ENCODE measurements at places on chromosomes 6 and 20.
A peak's percentile ranks its signal among the peaks of the same experiment; 100 is the strongest.

GRCh38 chr6:45423824-45424450, 46.2 kb upstream of the SUPT3H start:
- DNase-seq: no peak

DNA sequence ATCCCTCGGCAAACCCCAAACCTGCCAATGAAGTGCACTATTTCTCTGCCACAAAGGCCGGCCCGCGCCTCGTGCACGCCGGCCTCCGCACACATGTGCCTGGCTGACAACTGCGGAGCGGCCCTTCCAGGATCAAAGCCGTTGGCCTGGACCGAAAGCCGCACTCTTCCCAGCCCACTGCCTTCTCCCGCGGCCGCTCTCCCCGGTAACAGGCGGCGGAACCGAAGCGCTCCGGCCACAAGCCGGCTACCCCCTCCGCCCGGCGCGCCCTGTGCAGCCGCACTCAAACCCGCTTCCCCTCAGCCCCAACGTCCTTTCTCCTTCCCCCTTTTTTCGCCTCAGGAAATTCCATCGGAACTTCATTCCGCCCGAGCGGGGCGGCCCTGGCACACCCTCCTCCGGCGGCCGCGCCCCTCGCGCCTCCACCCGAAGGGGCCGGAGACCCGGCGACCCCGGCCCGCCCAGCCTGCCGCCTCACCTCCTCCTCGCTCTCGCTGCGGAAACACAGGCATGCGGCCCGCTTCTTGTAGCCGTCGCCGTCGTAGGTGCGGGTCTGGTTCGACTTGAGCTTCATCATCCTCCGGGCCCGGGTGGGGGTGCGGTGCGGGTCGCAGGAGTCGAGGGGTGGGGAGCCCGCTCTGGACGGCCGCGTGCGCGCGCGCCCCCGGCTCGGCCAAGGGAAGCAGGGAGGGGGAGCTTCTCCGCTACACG, 528 bp downstream of the NUDT3 start:
- DNase-seq: peak; percentile 26

GRCh38 chr20:23188377-23189169, 102.4 kb upstream of the CD93 start:
- no peak for DNase-seq

- no peak for DNase-seq
Observed at GRCh38 chr6:135944120-135944519, 92.6 kb downstream of the PDE7B start.

DNA sequence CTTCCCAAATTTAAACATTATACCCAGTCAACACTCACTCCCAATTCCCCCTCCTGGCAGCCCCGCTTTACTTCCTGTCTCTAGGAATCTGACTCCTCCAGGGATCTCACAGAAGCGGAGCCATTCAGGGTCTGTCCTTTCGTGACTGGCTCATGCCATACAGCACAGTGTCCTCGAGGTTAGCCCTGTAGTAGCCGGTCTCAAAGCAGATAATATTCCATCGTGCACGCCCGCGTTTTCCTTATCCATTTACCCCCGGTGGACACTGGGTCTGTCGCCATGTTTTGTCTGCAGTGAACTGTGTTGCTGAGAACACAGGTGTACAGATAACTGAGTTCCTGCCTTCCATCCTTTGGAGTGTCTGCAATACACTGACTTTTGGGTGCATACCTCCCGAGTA, 95.3 kb downstream of the TTLL2 start:
- DNase-seq: no peak

GRCh38 chr6:154388803-154389202, 32.2 kb upstream of the IPCEF1 start:
- DNase-seq: no peak

- no peak for DNase-seq
Observed at GRCh38 chr6:119333707-119334295, 15.8 kb downstream of the MAN1A1 start.

DNA sequence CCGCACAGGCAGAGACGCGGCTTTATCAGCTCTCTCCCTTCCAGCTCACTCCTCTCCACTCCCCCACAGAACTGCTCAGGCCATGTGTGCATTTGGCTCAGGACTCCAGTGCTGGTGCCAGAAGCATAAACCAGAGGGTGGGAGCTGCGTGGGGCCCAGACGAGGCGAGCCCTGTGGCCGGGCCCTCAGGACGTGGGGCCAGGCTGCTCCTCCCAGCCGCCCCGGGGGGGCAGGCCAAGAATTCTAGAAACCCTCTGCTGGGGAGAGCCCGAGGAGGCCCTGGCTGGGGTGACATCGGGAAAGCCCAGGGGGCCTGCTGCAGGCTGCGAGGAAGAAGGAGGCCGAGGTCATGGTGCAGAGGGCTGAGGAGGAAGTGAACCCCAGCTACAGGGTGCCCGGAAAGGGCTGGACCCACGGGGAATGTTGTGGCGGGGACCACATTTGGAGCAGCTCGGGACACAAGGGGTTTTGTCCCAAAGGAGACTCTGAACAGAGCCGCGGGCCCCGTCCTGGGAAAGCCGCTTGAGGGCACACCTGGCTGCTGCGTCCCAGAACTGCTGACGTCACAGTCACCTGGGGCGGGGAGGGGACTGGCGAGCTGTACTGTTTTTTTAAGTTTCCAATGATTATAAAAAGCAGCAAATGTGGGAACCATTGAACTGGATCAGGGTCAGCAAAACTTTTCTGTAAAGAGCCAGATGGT, 107.1 kb downstream of the BANF2 start:
- DNase-seq: no peak

- DNase-seq: no peak
Observed at GRCh38 chr6:46453741-46454316, 37.4 kb downstream of the RCAN2 start.

DNA sequence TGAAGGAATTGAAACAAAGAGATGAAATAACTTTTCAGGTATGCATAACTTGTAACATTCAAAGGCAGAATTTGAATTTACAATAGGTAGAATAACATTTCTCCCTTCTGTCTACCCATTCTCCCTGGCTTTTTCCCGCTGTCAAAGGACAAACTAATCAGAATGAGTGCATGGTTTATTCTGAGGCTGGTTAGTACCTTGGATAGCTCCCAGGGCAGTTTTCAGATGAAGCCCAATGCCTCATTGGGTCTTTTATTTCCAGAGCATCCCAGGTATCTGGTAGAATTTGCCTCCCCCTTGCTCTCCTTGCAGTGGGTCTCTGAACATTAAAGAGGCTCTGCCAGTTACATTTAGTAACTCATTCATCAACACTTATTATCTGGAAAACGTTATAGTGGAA, 665.5 kb downstream of the BCKDHB start:
- no peak for DNase-seq

DNA sequence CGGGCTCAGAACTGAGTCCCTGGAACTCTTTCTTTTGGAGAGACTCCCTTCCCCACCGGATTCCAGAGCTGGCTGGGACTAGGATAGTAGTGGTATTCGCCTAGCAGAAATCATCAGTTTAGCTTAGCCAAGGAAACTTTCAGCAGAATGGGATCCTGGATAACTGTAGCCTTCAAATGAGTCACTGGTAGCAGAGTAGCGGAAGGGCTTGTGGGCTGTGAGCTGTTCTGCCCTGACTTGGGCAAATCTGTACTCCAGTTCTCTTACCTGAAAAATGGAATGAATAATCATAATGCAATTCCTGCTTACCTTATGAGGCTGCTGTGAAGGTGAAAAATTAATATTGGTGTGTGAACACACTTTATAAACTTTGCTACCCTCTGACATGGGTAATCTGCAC, 244.3 kb upstream of the CHD6 start:
- DNase-seq: no peak

- DNase-seq: no peak
Observed at GRCh38 chr6:6125495-6125894, 118.8 kb upstream of the NRN1 start.

DNA sequence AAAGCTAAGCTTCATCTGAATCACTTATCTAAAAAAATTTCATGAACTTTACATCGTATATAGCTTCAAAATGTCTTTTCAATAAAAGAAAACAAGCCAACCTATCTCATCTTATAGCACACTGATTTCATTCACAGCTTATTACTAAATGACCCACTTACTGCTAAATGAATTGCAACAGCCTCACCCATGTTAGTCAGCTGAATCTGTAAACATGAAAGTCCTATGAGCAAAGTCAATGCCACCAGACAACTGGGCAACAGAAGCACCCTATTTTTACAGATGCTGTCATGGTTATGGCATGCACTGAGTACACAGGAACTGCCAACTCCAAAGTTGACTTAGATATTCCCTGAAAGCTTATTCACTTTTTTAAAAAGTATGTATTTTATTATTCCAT, 41.2 kb upstream of the DST start:
- DNase-seq: no peak

DNA sequence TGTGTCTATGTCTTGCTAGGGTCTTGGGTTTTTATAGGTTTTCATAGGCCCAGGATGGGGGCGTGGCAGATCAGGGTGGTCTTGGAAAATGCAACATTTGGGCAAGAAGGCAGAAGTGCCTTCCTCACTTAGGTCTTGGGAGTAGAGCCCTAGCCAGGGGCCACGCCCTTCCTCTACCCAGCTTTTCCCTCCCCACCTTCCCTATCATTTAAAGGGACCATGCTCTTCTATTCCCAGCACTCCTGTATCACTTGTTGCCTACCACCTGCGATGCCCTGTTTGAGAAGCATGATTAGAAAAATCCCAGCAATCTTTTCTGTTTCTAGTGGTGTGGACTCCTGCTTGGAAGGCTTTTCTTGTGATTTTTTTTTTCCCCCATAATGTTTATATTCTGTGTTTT, 190.6 kb downstream of the JARID2 start:
- no peak for DNase-seq

- DNase-seq: no peak
Observed at GRCh38 chr6:140393665-140394540, 1019.5 kb upstream of the CITED2 start.

GRCh38 chr6:4355241-4355640, 219.9 kb upstream of the ECI2 start:
- no peak for DNase-seq

- DNase-seq: no peak
Observed at GRCh38 chr6:115896538-115897129, 164.1 kb downstream of the FRK start.

DNA sequence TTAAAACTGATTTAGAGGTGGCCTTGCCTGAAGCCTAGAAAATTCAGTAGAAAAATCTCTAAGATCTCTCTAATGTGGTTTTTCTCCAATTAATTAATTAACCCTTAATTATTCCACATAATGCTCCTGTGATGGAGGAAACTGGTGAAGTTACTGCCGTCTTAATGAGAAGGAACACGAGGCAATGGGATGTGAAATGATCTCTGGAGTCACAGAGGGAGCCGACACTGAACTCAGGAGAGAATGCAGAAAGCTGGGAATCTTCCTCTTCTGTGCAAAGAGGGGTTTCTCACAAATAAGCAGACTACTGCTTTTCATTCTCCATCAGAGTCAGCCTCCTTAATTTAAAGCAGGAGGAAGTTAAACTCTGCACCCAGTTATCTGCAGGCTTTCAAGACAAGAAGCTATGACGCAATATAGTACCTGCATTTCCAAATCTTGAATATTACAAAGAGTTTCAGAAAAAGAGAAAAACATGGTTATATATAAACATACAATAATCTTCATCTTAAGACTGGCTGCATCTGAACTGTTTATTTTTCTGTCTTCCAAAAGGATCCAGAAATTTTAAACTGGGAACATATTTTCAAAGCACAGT, 18.1 kb upstream of the SNRPB2 start:
- no peak for DNase-seq

DNA sequence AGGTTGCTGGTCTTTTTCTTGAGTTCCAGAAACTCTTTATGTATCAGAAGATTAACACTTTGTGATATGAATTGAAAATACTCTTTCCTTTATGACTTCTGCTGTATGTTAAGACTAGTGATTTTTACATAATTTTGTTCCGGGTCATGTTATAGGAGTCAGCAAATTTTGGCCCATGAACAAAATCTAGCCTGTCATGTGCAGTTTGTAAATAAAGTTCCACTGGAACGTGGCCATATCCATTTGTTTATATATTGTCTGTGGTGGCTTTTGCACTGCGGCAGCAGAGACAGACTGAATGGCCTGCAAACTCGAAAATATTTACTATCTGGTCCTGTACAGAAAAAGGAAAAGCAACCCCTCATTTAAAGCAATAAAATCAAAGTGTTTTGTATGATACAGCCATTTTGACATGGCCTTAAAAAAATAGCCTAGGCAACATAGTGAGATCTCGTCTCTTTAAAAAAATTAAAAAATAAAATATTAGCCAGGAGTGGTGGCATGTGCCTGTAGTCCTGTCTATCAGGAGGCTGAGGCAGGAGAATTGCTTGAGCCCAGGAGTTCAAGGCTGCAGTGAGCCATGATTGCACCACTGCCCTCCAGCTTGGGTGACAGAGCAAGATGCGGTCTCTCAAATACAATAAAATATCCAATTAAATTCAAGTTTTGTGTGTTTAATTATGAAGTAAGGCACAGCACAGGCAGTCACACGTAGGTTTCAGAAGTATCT, 36.9 kb downstream of the SNX9 start:
- DNase-seq: no peak

DNA sequence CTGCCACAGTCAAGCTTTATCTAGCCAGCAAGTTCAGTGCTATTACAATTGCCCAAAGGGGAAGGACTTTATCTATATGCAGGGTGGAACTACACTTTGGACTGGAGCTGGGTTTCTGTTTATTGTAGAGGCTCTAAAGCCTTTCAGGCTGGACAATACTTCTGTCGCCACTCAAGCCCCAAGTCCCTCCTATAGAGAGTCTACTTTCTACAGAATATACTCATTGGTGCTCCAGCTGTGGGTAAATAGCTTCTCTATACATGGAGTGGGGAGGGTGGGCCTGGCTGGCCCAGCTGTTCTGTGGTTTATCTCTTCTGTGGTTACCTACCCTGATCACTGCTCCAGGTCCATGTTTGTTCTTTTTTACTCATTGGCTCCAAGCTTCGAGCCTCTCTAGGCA, 151.8 kb upstream of the MYLIP start:
- DNase-seq: no peak

- DNase-seq: no peak
Observed at GRCh38 chr6:54266400-54266923, 41.8 kb upstream of the TINAG start.

GRCh38 chr6:135323979-135324378, 142.9 kb downstream of the MYB start:
- DNase-seq: no peak

- no peak for DNase-seq
Observed at GRCh38 chr6:21263531-21264287, 329.8 kb upstream of the SOX4 start.

GRCh38 chr6:38567436-38567835, 72.3 kb downstream of the BTBD9 start:
- DNase-seq: no peak

GRCh38 chr6:165616116-165616515, 46.9 kb downstream of the PDE10A start:
- no peak for DNase-seq

GRCh38 chr6:34671801-34672656, 24.5 kb downstream of the ILRUN start:
- peak; percentile 65 for DNase-seq

DNA sequence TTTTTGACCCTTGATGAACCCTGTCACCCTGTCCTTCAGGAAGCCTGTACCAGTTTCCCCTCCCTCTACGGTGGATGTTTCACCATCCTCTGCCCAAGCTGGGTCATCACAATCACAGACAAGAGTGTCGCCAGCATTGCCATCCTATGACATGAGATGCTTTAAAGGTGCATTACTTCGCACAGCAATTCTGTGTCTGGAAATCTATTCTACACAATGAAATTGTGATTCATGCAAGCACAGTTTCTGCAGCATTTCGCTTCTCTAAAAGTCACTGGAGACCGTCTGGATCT, 2.5 kb upstream of the ULBP2 start:
- DNase-seq: no peak

- no peak for DNase-seq
Observed at GRCh38 chr6:131967948-131968347, 16.8 kb upstream of the CCN2 start.

All from stimulated activated CD4-positive, alpha-beta T cell treated with anti-CD3 and anti-CD28 coated beads, Interleukin-15, amount 100 ng/mL, for 48 hours (primary cell).